ENCODE measurements at places on chromosomes 12 and 14.

- DNase-seq, result no peak
These were observed 89.4 kb upstream of the ARHGAP5 start for GRCh38 chr14:31987721-31988120.

- DNase-seq, result no peak
These were observed 5.8 kb upstream of the PHLDA1 start for GRCh38 chr12:76037130-76038103.

DNA sequence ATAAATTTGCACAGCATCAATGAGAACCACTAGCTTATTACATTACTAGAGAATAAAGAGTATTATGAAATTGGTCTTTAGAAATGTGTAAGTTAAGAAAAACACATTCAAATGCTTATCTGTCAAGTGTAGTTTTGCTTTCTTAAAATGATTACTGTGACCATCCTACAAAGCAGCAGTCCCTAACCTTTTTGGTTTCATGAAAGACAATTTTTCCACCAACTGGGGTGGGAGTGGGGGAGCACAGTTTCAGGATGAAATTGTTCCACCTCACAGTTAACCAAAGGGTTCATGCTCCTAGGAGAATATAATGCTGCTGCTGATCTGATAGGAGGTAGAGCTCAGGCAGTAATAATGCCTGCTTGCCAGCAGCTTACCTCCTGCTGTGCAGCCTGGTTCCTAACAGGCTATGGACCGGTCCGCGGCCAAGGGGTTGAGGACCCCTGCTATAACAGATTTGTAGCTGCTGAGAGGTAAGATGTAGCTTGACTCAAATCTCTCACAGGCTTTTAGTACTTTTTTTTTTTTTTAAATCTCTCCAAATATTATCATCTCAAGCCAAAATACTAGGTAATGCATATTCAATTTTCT, 45.4 kb downstream of the PPP4R3A start:
- DNase-seq, result no peak

GRCh38 chr12:28130625-28131598, 59.3 kb upstream of the CCDC91 start:
- no peak for DNase-seq

- DNase-seq, result no peak
These were observed 56.2 kb upstream of the NID2 start for GRCh38 chr14:52124791-52125684.

Measured in NCI-H524 treated with DMSO at 0.1 percent for 48 hours (cell line).